ENCODE measurements at places on chromosomes 11 and 22.
A peak's percentile ranks its signal among the peaks of the same experiment; 100 is the strongest.

DNA sequence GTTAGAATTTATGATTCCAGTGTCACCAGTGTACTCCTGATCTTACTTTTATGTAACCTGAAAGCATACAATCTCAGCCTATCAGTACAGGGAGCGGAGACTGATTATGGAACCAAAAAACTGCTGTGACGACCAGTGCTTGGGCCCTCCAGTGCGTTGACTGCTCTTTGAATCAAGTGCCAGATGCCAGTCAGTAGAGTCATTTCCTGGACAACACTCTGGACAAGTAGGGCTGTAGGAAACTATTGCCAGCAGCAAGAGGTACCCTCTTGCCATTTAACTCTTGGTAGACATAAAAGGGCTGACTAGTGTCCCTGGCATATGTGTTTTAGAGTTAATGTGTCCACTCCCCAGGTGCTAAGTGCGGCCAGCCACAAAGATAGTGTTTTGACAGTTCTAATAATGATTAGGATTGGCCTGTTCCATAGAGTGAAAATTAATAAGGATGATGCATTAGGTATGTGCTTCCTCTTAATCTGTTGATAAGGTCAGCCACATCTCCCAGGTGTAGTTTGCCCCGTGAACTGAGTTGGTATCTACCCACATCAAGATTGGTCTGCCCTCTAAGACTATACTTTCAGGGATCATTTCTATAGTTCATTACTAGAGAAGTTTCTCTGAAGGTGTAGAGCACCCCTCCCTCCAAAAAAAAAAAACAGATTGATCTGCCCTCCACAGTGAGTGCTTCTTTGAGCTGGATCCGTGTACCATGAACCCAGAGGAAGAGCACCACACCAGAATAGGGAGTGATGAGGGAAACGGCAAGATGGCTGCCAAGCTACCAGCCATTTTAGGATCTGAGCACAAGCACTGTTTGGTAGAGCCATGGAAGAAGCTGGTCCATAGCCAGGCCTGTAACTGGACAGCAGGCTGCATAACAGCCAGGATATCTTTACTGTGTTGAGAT, 20.7 kb upstream of the AIFM3 start:
- DNase-seq: no peak

DNA sequence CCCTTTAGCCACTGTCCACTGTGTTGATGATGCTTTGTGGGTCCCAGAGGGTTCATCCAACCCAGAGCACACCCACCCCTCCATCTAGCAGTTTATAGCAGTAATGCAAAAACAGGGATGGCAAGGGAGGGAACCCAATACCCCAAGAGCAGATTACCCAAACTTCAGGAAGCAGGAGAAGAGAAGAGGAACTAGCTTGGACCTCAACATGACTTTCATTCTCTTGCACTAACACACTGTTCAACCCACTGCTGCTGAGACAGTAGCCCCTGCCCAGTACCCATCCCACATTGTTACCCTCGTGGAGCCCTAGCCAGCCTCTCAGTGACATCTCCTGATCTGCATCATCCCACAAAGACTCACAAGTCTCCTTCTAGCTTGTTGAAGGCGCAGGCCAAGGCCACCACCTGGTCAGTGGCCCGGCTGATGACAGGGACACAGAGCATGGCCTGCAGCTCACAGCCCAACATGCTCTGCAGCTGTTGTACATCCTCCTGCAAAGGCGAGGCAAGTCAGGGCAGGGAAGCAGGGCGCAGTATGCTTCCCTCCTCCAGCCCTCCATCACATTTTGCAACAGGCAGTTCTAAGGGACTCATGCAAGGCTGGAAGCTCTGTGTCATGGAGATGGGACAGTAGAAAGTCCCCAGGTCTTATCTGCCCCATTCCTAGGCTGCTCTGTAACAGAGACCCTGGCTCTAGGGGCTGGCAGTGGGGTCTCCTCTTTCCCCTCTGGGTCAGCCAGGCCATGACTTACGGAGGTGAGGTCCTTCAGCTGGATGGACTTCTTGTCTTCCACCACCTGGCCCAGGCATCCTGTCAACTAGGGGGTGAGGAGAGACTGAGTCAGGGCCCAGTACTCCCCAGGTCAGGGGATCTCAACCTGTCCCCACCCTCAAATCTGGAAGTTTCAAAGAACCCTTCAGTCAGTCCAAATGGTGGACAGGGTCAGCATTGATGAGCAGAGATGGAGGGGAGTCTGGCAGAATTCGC, 85.5 kb downstream of the PDE2A start:
- DNase-seq: peak; percentile 45

DNA sequence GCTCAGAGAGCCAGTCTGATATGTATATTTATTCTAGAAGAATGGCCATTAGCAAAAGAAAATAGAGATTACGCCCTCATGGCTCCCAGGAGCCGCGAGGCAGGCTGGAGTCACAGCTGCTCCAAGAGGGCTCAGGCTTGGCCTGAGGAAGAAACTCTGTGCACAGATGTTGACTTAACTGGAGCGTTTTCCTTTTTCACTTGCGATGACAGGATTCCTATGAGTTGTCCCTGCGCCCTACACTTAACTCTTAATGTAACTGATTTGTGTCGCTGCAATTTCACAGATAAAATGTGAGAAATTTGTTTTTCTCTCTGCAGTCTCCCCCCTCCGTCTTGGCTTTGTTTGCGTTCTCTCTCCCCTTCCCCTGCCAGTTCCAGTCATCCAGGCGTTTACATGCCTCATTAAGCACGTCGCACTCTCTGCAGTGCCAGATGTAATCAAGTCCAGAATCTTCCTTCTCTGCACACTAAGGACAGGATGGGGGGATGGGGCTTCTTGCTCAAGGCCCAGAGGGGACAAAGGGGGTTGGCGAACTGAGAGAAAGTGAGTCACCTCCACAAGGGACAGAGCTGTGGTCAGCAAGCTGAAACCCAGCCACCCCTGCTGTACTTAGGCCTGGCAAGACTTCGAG, 1060.1 kb downstream of the NTM start:
- DNase-seq: no peak

GRCh38 chr11:44855493-44855849, 95.2 kb downstream of the TP53I11 start:
- DNase-seq: no peak

DNA sequence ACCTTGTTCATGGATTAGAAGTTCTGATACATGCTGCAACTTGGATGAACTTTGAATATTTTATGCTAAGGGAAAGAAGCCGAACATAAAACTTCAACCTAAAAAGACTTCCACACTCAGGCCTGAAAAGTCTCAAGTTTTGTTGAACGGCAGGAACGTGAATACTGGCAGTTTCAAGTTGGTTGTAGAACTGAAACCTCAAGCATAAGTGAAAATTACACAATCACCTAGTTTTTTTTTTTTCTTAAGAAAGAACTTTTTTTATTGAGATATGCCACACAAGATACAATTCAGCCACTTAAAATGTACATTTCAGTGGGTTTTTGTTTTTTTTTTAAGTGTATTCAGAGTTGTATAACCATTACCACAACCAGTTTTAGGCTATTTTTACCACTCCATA, 50.8 kb upstream of the ADORA2A start:
- DNase-seq: peak; percentile 10

- DNase-seq: no peak
Observed at GRCh38 chr11:128346804-128347203, 240.6 kb downstream of the ETS1 start.
